ENCODE measurements at places on chromosomes 2 and 18.

GRCh38 chr18:22165049-22165602 is 4.3 kb upstream of the GATA6 start:
- no peak for DNase-seq

GRCh38 chr2:35496022-35496421 is 859.6 kb upstream of the CRIM1 start:
- no peak for DNase-seq

DNA sequence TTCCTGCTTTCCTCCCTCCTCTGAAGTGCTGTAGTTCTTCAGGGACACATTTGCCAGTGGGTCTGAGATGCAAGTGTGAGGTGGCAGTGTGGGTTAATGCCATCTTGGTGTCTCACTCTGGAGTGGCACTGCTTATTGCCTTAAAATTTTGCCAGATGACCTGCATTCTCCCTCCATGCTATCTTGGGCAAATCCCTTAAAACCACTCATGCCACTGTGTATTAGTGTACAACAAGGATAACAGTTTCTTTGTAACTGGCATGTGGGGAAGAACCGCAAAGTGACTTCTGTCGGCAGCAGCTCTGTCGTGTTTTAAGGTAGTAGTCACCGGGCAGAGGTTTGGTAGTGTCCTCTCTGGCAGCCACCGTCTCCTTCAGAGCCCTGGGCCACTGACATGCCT is 124.2 kb downstream of the NEDD4L start:
- no peak for DNase-seq

- DNase-seq, result no peak
Observed at GRCh38 chr2:67532387-67532786, 135.3 kb downstream of the ETAA1 start.

GRCh38 chr2:20454036-20454981 is 7.4 kb downstream of the RHOB start:
- no peak for DNase-seq

DNA sequence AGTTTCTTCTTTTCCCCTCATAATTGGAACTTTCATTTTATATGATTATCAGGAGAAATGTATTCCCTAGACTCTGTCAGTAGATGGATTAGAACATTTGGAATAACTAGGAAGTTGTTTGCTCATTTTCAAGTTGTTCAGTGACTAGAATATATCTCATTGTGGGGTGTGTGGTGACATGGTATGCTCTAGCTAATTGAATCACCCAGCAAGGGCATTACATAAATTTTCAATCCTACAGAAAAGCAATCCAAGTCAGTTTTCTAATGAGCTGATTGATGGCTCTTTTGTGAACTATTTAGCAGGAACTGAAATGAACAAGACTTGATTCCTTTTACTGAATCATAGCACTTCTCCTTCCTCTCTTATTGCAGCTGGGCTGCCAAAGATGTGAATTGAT is 461.4 kb downstream of the TGIF1 start:
- DNase-seq, result no peak

GRCh38 chr18:24011123-24011917 is 3.2 kb upstream of the TTC39C start:
- DNase-seq, result no peak

DNA sequence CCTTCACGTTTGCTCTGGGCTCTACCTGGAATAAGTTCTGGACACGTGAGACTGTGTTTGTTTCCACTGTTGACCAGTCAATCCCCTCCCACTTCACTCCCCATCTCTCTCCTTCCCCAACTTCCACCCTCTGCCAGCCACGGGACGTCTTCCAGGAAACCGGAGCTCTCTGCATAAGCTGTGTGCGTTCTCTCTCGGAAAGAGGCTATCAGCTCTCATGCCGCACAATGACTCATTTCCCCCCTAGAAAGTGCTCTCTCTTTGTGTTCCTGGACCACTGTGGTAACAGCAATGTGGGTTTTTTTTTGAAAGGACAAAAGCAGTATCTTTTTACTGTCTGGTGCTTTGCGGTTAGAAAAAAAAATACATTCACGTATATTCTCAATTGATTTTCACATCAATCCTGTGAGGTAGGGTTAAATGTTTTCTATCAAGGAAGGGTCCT is 10.2 kb downstream of the PROKR1 start:
- DNase-seq, result no peak

GRCh38 chr2:220756653-220757052 is 815.5 kb downstream of the EPHA4 start:
- no peak for DNase-seq

- no peak for DNase-seq
Observed at GRCh38 chr18:75183973-75184493, 24.9 kb downstream of the PTGR3 start.

DNA sequence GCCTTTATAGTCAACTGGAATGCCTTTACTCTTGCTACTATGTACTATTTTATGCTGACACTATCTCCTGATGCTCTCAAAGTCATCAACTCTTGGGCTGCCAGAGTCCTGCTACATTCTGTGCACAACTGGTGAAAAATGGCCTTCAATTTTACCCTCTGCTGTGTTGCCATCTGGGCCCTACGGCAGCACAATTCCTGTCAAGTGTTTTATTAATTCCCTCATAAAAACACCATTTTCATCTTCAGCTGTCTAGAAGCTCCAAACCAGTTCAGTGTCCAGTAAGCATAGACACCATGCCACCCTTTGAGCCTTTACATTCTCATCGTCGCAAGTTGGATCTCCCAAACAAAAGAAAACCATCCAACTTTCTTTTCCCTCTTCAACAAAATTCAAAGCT is 26.5 kb downstream of the CALCRL start:
- DNase-seq, result no peak

- DNase-seq, result no peak
Observed at GRCh38 chr2:135617501-135618015, 86.3 kb downstream of the R3HDM1 start.

DNA sequence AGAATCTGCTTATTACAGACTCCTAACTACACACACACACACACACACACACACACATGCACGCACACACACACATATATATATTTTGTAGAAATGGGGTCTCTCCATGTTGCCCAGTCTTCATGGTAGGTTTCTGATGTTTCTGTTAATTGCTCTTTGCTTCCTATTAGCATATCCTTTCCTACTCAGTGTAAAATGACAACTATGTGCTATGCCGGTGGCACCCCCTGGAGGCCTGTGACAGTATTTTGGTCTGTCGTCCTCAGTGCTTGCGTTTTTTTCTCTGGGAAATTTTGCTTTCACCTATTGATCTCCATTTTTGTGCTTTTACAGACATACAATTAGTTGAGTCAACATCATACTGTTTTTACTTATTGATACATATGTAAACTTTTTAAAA is 322.1 kb downstream of the LRRTM1 start:
- DNase-seq, result no peak

GRCh38 chr2:63424329-63425078 is 163.8 kb downstream of the WDPCP start:
- no peak for DNase-seq

Data from NCI-H146 (cell line).